ENCODE measurements at places on chromosomes 13 and 19. TPM values are rescaled to one million over a fixed set of nuclear protein-coding genes. Genes with fewer than 3 reads are reported as not detected.

Gene NLRP4
- not detected for total RNA-seq

Gene ARMC6
- 22.7 TPM for total RNA-seq

Gene SPACA4
- not detected for total RNA-seq

Gene LILRB2
- not detected for total RNA-seq

Gene ZSCAN5B
- not detected for total RNA-seq
